ENCODE measurements at places on chromosomes 3 and 15.

DNA sequence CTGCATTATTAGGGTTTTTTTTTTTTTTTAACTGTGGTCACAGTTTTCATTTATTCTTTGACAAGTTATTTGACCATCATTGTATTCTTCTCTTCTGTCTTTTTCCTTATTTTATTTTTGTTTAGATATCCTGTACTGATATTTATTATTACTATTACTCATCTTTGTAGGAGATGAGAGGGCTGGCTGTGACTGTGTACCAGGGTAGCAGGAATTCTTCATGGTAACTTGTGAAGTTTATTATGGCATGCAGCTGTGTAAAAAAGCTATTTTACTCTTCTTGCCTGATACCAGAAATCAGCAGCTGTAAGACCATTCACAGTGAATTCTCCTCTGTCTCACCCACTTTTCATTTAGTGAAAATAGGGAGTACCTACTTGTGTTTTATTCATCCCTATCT, 44.5 kb downstream of the ATP6V1A start:
- no peak for DNase-seq

GRCh38 chr3:186985661-186986364, 55.5 kb downstream of the ST6GAL1 start:
- DNase-seq: no peak

GRCh38 chr15:51075826-51076523, 18.7 kb downstream of the TNFAIP8L3 start:
- no peak for DNase-seq

DNA sequence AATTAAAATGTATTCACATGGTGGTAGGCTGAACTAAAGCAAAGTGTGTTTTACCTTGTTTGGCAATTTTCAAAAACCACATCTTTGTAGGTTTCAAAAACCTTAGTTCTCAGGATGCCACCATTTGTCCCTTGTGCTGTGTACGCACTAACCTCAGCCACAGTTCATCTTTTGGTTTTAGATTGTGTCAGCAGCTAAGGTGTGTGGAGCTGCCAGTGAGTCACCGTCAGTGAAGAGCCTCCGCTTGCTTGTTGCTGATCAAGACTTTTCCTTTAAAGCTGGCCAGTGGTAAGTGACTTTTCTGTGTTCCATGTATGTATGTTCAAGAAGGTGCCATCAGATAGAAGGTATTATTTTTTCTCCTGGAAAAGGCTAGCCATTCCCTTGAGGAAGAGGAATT, 21.1 kb downstream of the OXNAD1 start:
- no peak for DNase-seq

DNA sequence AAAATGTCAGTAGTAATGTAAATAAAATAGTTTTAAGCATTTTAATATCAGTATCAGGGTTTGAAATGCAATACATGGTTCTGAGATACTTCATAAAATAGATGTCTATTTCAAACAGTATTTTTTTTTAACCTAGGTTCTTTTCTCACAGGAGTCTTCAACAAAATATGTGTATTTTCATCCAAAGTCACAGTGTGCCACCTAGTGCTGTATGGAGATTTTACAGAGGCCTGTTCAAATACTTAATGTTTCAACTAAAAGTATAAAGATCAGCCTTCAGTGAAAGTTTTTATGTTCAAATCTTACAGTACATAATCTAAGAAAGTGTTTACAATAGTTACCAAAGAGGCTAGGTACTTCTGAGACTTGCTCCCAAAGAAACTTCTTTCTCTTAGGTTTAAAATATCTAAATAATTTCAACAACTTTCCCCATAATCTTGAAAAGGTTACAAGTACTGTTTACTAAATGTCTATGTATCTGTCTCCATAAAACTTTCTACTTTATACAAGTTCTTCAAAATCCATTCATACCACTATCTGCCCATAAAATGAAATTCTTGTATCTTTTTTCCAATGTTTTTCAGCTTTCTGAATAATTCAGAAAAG, 38.3 kb downstream of the SCAPER start:
- no peak for DNase-seq

DNA sequence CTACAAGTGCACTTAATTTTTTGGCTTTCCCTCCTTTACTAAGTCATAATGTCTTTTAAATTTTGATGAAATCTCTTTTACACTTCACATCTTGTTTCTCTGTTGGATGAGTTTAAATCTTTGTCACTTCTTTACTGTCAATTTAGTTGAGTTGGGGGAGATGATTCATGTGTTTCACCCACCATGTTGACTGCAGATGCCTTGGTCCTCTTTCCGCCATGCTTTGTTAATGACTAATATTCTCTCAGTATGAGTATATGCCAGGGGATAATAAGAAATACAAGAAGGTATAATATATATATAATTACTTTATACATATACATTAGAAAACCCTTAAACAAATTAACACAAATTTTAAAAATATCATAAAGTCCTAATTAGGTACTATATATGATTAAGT, 149.7 kb upstream of the SPRED1 start:
- DNase-seq: no peak
